ENCODE measurements at places on chromosomes 13 and 19.

DNA sequence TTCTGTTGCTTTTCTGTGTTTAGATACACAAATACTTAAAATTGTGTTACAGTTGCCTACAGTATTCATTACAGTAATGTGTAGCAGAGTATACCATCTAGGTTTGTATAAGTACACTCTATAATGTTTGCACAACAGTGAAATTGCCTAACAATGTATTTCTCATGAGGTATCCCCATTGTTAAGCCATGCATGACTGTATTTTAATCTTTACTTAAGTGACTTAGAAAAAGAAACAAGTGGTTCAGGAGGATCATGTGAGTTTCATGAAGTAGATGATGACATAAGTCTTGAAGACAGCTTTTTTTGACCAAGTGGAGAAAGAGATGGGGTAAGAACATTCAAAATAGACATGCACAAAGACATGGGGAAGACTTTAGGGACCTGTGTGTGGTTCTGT lies 8.4 kb upstream of the KCTD4 start:
- DNase-seq, result no peak

DNA sequence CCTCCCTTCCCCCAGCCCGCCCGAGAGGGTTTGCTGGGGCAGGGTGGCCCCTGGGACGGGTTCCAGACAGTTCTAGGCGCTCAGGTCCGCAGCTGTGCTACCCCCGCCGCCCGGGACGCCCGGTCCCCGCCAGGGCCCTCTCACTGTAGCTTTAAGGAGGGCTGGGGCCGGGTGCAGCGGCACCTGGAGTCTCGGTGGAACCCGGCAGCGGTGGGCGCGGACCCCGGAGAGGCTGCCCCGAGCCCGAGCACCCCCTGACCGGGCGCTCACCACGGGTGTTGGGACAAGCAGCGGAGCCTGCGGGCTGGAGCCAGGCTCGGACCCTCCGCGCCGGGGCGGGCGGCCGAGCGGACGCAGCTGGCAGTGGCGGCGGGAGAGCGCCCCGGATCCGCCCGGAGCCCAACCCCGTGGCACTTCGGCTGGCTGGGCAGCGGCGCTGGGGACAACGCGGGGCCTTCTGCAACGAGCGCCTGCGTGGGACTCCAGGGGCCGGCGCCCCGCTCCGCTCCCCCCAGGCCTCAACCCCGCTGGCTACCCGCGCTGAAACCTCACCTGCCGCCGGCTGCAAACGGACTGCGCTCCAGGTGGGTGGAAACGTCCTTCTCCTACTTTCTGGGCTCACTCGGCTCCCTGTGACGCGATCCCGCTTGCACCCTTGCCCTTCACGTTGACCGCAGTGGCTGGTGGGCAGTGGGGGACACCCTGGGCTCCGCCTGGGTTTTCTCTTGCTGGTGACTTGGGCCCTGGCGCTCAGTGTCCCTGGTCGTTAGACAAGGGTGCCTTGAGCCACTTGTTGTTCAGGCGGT lies 81.1 kb downstream of the ZNF429 start:
- DNase-seq, result no peak

DNA sequence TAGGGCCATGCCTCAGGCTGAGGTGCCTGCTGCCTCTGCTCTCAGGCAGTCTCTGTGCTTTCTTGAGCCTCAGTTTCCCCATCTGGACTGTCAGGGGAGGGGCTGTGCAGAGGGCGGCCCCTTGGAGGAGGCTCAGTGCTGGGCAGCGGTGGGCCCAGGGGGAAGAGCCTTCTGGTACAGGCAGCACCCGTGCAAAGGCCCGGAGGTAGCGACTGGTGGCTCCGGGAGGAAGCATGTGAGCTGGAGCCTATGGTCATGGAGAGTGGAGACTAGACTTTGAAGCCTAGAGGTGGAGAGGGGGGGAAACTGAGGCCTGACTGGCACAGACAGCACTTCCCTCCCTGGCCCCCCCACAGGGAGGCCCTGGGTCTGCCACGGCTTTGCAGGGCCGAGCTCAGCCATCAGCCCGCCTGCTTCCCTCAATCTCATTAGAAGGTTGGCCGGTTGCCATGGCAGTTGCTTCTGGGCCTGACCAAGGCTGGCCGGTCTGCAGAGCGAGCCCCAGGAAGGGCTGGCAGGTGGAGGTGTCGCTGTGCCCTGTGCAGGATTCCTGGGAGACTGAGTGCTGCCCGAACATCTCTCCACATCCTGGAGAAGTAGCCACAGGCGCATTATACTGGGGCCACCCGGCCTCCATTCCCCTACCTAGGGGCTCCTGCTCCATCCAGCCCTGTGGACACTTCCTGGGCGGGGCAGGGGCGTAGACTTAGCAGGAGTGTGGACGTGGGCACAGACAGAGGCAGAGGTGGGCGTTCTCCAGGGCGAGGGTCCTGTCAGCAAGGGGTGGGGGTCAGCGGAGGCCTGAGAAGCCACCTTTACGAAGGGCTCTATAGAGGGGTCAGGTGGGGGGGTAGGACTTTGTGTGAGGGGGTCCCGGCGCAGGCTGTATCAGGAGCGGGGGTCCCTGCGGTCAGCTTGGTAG lies 53.2 kb downstream of the CRTC1 start:
- no peak for DNase-seq

DNA sequence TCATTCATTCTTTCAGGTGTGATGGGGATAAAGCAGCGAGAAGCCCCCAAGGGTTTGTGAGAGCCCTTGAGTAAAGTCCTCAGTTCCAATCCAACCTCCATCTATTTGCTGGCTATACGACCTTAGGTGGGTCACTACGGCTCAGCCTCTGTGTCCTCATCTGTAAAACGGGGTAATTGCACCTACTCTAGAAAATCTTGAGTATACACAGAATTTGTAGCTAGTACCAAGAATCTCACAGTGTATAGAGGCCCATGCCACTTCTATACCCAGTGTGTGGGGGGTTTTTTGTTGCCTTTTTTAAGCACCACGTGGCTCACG lies 406 bp upstream of the DNMT1 start:
- DNase-seq, result no peak

DNA sequence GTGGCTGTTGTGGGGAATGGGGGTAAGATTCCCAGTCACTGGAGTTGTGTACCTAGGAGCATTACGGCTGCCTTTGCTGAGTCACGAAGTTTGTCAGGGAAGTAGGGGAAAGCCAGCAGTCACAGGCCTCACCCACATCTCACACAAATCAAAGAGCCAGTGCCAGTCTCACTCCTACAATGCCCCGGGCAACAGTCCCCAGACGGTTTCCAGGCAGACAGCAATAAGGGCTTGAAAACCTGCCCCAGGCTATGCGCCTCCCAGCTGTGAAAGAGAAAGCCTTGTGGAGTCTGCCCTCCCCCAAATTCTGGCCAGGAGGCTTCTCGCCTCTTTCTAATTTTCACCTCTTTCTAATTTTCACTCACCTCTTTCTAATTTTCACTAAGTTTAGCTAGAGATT lies 142.3 kb upstream of the EDNRB start:
- no peak for DNase-seq
